ENCODE measurements at places on chromosomes 1 and 21.

GRCh38 chr1:214476229-214476985 is 75.0 kb downstream of the PTPN14 start:
- H3K27me3 ChIP-seq, result peaks cover 49% of the 10 kb centered on the region
- peaks cover 2% of the 10 kb centered on the region for H3K36me3 ChIP-seq
- no peaks in the 10 kb centered on the region for H3K4me1 ChIP-seq
- H3K4me3 ChIP-seq, result no peak overlapping the region
- DNase-seq, result no peak

GRCh38 chr1:109255097-109255651 is 5.8 kb downstream of the CELSR2 start:
- peaks cover 1% of the 10 kb centered on the region for H3K36me3 ChIP-seq
- no peak overlapping the region for H3K4me3 ChIP-seq
- no peak for DNase-seq
- H3K27me3 ChIP-seq, result no peaks in the 10 kb centered on the region

DNA sequence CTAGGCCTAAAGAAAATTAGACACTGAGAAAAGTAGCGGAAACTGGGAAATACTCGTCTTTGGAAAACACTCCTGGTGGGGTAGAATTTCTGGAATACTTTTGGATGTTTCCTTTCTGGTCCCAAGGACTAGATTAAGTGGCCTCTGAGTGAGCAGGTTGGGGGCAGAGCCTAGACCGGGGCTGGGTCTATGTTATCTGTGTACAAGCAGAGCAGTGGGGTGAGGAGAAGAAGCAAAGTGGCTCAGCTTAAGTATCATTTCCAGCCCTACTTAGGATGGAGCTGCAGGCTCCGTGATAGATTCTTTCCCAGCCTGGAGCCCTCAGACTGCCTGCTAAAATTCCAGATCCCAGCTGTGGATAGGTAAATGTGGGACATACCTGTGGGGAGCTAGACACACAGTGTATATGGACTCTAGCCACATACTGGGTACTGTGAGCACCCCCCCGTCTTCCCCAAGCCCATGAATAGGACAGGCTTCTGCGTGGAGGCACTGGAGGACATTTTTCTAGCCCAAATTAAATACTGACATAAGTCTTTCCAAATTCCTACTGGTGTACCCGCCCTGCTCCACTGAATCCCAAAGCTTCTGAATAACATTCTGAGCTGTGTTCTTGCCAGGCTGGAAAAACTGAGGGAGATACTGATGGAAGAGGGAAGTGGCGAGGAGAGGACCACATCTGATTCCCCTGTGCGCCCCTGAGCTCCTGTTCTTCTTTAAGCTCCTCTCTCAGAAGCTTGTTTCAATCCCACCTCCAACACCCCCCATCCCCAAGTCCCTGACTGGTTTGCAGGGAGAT is 6.8 kb downstream of the FMOD start:
- H3K27me3 ChIP-seq, result peaks cover 79% of the 10 kb centered on the region
- no peak for DNase-seq
- no peak overlapping the region for H3K4me3 ChIP-seq

DNA sequence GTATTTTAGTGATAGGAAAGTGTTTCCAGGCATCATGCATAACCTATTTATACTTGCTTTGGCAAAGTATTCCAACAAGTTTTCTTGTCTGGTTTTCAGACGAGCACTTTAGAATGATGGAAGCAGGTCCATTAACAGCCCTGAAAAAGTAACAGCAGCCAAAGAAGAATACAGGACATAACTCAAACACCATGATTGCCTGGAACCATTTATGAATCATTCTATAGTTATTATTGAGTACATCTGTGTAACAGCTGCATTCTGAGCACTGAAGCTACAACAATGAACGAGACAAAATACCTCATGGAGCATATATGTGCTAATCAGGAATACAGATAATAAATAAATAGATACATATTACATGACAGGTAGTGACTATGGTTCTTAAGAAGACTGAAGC is 12.6 kb downstream of the IL10RB start:
- peaks cover 32% of the 10 kb centered on the region for H3K36me3 ChIP-seq
- H3K27me3 ChIP-seq, result no peaks in the 10 kb centered on the region
- H3K4me3 ChIP-seq, result no peak overlapping the region
- peaks cover 3% of the 10 kb centered on the region for H3K4me1 ChIP-seq
- no peak overlapping the region for H3K27ac ChIP-seq
- DNase-seq, result no peak
